ENCODE measurements at places on chromosomes 13 and 19.

DNA sequence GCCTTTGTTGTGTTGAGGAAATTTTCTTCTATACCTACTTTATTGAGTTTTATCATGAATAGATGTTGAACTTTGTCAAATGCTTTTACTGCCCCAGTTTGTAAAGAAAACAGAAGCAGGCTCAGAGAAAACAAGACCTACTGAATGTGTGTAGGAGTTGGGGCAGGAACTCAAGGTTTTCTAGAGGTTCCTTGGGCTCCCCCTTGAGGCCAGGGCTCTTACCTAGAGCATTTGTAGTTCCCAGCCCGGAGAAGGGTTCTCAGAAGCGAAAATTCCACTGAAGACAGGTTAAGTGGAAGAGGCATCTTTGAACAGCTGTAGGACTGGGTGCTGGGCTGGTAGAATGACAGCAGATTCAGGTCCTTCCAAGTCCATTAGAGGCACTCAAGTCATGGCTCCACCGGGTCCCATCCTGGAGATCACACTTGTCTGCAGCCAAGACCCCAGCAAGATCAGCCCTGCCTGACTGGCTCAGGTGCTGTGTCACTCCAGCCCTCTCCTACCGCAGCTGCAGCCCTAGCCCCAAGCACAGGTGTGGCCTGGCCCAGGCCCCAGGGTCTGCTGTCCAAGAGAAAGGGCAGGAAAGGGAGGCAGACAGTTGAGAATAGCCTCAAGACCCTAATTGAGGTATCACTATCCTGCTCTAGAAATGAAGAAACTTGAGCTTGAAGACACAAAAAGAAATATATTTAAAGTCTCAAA lies 425.5 kb downstream of the PCDH20 start:
- no peak for DNase-seq

GRCh38 chr19:47492571-47493377 lies 8.8 kb upstream of the KPTN start:
- no peak for DNase-seq

DNA sequence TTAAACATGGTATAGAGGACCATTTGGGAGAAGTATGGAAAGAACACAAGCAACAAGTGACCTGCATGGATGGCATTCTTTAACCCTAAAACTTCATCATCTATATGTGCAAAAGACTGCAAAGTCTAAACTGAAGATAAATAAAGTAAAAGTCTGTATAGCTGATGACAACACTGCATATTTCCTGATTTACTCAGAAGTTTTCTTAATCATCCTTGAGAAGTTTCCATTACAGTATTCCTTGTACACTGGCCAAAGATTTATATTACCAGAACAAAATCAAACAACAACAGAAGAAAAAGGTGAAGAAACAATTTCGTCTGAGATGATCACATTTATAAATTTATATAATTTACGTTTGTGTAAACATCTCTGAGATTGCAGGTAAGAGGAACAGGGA lies 805.7 kb downstream of the PCDH9 start:
- no peak for DNase-seq

GRCh38 chr19:31349160-31349881 lies at the start of gene TSHZ3:
Gene TSHZ3, minus strand, starts transcription at chr19:31349436. Its CDS starts 217 bp downstream, at chr19:31349219.
- DNase-seq: peak; percentile 69

- DNase-seq: no peak
These were observed 73.7 kb downstream of the LACC1 start for GRCh38 chr13:43953370-43953769.

GRCh38 chr19:46976845-46977320 lies 42.8 kb upstream of the NPAS1 start:
- no peak for DNase-seq

DNA sequence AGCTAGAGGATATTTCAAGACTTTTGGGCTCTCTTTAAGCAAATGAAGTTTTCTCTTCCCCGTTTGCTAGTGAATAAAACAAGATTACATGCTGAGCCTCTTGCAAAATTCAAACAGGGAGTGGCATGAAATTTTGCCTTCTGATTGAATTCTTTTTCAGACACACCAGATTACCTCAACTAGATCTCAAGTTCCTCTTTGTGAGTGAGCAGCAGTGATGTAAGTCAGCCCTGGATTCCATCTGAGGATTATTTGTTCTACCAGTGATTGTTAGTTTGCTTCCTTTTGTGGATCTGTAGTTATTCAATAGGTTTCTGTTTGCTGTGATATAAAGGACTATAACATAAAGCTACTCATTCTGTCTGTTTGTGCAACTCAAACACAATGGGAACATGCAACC lies 407.7 kb downstream of the LMO7 start:
- DNase-seq: no peak

DNA sequence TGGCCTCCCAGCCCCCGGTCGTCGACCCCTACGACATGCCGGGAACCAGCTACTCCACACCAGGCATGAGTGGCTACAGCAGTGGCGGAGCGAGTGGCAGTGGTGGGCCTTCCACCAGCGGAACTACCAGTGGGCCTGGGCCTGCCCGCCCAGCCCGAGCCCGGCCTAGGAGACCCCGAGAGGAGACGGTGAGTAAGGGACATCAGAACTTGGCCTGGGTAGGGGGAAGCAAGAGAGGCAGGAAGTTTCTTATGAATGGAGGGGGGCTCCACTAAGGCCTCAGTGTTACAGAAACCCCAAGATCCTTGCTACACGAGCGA lies 2.9 kb downstream of the FOSB start:
- no peak for DNase-seq

DNA sequence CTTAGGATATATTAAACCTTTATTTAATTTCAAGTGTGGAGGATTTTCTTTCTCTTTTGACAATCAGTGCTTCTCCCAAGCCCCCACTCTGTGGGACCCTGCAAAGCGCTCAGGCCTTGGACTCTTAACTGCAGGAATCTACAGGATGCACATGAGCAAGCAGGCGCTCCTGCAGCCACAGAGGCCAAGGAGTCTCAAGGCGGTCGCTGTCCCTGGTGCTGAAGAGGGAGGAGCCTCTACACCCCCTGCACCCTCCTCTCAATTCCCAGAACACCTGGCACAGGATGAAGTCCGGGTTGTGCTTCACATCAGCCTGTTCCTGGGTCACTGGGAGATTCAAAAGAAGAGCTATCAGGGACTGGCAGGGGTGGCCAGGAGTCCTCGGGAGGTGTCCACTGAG lies 13.5 kb downstream of the OR10H4 start:
- DNase-seq: no peak

DNA sequence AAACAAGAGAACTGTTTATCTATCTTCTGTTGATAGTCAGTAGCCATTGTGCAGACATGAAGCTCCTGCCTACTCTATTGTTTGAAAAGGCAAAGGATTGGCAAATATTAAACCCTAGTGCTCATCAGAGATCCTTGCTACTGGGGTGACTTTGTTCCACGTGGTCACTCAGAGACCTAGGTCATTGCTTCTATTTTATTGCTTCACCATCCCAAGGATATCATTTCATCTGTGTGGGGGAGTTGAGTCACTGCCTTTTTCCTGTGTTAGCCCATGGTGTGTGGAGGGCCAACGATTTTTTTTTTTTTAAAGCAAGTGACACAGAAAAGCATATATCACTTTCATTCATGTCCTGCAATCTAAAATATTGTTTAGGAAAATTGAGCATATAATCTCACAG lies 254.1 kb upstream of the RXFP2 start:
- no peak for DNase-seq

DNA sequence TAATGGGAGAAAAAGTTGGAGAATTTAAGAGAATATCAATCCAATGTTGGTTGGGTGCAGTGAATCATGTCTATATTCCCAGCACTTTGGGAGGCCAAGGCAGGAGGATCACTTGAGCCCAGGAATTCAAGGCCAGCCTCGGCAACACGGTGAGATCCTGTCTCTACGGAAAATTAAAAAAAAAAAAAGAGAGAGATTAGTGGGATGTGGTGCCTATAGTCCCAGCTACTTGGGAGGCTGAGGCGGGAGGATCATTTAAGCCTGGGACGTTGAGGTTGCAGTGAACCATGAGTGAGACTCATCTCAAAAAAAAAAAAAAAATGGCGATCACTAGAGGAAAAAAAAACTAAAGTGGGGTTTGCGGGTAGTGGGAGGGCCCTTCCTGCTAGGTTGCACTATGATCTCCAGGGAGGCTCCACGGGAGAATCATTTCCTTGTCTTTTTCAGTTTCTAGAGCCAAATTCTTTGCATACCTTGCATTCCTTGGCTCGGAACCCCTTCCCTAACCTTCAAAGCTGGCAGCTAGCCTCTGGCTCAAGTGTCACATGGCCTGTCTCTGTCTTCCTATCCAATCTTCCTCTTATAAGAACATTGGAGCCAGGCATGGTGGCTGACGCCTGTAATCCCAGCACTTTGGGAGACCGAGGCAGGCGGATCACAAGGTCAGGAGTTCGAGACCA lies 5.8 kb upstream of the ERCC2 start:
- DNase-seq: no peak

Data from right lobe of liver (tissue), 6 donors.